Stromal cell of bone marrow (primary cell): ENCODE measurements at places on chromosomes 5 and 9.
A peak's percentile ranks its signal among the peaks of the same experiment; 100 is the strongest.

GRCh38 chr9:92970467-92970923 is 23.2 kb downstream of the FGD3 start:
- no peak for DNase-seq

- no peak for DNase-seq
Observed at GRCh38 chr5:178419196-178419595, 171.0 kb downstream of the COL23A1 start.

- DNase-seq: no peak
Observed at GRCh38 chr5:25484391-25484790, 839.6 kb upstream of the CDH10 start.

DNA sequence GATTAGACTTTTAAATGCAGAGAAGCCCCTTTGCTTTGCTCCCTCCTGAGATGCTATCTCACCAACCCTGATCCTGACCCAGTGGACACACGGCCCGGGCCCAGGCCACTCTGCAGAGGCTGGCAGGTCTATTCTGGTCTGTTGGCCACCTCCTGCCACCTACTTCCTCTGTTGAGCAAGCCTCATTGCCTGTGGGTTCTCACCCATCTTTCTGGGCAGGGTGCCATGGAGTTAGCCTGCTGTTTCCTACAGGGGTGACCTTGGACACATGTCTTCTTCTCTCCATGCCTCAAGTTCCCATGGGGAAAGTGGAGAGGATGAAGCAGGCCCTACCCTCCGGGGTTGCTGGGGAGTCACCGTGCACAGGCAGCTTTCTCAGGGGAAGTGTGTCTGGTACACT is 266.2 kb upstream of the IRX1 start:
- no peak for DNase-seq

DNA sequence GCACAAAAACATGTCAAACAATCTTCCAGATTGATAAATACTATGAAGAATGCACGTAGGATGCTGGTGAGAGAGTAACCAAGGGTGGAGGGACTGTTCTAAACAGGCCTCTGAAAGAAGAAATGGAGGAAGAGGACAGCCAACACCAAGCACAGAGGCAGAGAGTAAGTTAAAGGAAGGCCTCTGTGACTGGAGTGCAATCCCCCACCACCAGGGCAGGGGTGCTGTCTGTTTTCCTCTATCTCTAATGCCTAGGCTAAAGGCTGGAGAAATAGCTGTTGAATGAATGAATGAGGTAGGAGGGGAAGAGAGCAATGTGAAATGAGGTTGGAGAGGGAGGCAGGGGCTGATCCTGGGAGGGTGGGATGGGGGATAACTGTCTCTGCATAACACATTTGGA is 88.9 kb downstream of the ANKRD55 start:
- no peak for DNase-seq

- DNase-seq: no peak
Observed at GRCh38 chr9:7146582-7146981, 388.8 kb downstream of the KDM4C start.

- DNase-seq: peak; percentile 25
Observed at GRCh38 chr5:115098041-115098702, 71.5 kb downstream of the TRIM36 start.
